Neuronal stem cell (in vitro differentiated cells): ENCODE measurements at places on chromosomes 2 and 18.
A peak's percentile ranks its signal among the peaks of the same experiment; 100 is the strongest.

GRCh38 chr2:192513575-192513974 lies 318.8 kb upstream of the TMEFF2 start:
- DNase-seq = no peak

DNA sequence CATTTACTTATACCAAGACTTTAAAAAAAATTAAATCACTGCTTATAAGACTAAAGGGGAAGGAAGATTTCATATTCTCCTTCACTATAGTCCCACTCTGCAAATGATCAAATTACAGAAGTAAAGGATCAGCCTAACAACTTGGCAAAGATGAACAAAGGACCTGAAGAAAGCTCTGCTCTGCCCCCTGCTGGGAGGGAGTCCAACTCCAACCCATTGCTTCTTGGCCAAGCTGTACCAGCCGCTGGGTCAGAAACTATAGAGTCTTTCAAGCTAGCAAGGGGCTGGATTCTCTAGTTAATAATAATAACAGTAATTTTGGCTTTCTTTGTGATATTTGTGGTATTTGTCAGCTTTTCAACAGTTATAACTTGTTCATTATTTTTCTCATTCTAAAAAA lies 927.0 kb upstream of the CRIM1 start:
- peak; percentile 17 for DNase-seq

GRCh38 chr2:156891609-156892008 lies 365.9 kb upstream of the GALNT5 start:
- DNase-seq = no peak

- DNase-seq = no peak
These were observed 38.1 kb downstream of the RALB start for GRCh38 chr2:120290737-120291136.

DNA sequence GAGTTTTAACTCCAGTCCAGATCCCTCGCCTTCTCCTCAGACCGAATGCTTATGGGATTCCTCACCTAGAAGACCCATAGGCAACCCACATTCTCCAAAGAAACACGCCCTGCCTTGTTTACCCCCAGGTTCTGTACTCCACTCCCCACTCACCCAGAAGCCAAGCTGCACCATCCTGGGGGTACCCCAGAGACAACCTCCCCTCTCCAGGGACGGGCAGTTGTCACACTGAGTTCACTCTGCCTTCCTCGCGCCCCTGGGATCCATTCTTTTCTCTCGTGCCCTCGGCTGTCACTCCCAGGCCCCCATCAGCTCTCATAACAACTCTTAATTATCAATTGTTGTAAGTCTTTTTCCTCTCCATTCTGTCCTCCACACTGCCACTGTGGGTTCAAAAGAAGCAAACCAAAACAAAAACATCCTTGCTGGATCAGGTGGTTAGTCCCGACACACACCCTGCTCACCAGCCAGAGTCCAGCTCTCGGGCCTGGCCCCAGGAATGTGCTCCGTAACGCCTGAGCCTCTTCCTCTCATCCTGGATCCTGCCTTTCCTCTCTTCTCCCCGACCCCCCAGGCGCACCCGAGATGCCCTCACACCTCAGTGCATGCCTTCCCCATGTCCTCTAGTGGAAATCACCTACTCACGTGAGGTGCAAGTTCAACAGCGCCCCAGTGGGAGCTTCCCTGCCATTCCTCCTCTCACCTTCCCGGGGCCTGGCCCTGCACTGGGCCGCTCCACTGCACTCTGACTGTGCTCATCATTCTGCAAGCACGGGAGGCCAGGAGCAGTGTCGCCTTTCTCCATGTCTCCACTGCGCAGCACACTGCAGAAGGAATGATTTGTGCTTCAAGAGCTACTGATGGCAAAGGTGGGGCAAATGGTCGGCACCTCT lies 20.7 kb downstream of the COX7A2L start:
- no peak for DNase-seq

DNA sequence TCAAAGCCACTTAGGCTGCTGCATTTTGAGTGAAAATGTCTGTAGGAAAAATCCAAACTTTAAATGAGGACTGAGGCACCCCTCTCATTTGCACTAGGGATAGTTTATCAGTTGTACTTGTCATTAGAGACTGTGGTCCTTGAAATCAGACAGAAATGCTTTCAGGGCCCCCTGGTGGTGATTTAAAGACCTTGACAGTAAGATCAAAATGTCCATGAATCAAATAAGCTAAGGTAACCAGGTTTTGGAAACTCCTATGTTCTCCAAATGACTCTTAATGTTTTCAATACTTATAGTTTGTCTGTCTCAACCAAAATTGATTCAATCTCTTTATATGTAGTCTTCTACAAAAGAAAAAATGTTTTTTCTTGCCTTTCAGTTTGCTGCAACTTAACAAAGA lies 28.8 kb upstream of the DDX18 start:
- DNase-seq = peak; percentile 45

DNA sequence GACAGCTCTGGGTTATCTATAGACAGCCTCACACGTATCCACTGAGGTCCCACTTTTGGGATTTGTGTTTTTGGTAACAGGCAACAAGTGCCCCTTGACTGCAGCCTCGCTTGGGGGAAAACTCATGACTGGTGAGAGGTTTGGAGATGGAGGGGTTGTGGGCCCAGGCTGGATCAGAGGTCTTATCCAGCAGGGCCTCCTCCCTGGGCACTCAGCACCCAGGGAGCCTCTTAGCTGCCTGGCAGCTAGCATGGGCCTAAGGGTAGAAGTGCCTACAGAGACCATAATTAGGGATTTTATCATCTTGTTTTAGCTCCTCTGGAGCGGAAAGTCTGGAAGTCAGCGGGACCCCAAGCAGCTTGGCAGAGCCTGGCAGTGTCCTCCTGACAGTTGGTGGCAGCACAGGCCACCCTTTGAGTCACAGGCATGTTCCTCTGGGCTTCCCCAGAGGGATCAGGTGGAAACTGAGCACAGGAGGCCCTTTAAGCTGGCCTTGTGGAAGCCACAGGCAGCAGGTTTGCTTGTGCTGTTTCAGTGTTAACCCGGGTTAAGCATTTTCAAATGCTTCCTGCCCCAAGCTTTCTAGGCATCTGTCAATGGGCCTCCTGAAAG lies 143.1 kb downstream of the KCTD1 start:
- DNase-seq = no peak

DNA sequence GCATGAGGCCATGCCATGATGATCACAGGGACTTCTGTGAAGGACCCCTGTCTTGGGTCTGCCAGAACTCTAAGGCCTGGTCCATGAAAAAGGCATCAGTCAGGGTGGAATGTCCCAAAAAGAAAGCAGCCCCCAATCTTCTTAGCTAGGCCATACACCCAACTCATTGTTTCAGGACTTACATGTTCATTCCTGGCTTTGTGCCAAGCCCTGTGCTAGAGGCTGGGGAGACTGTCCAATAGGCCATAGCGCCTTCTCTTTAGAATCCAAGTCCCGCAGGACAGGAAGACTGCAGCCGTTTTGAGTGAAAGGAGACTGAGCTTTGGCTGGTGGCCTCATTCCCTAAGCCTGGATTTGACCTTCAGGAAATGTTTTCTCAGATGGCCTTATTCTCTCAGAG lies 247.3 kb downstream of the PRKCE start:
- DNase-seq = no peak

GRCh38 chr18:30280861-30281470 lies 761.6 kb downstream of the DSC3 start:
- DNase-seq = peak; percentile 50

DNA sequence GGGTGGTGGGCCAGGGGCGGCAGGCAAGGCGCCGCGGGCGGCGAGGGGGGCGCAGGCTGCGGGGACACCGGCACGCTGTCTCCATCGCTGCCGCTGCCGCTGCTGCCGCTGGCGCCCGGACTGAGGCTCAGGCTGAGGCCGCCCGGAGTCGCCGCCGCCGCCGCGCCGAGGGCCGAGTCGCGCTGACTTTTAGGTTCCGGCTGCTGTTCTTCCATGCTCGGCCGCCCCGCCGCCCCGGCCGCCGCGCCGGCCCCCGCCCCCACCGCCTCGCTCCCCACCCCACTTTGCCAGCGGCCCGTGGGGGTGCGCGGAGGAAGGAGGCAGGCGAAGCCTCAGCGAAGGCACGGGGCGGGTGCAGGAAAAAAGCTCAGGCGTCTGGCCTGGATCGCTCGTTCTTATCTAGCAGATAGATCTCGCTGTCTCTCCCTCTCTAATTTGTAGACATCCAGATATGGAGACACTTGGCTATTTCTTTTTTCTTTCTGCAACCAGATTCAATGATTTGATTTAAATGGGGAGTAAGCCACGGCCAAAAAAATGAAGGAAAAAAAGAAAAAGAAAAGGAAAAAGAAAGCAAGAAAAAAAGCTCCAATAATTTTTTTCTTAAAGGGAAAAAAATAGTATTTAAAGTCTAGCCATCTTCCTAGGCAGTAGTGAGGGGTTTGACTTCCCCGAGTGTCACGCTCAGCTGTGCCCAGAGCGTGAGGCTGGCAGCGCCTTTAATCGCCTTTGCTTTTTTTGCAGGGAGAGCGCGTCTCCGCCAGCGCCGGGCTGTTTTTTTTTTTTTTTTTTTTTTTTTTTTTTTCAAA lies at the start of gene EN1:
EN1 (minus strand) TSS at position 696 of the 809 bp plus-strand sequence; CDS start at position 215, 481 bp downstream.
- DNase-seq = no peak

DNA sequence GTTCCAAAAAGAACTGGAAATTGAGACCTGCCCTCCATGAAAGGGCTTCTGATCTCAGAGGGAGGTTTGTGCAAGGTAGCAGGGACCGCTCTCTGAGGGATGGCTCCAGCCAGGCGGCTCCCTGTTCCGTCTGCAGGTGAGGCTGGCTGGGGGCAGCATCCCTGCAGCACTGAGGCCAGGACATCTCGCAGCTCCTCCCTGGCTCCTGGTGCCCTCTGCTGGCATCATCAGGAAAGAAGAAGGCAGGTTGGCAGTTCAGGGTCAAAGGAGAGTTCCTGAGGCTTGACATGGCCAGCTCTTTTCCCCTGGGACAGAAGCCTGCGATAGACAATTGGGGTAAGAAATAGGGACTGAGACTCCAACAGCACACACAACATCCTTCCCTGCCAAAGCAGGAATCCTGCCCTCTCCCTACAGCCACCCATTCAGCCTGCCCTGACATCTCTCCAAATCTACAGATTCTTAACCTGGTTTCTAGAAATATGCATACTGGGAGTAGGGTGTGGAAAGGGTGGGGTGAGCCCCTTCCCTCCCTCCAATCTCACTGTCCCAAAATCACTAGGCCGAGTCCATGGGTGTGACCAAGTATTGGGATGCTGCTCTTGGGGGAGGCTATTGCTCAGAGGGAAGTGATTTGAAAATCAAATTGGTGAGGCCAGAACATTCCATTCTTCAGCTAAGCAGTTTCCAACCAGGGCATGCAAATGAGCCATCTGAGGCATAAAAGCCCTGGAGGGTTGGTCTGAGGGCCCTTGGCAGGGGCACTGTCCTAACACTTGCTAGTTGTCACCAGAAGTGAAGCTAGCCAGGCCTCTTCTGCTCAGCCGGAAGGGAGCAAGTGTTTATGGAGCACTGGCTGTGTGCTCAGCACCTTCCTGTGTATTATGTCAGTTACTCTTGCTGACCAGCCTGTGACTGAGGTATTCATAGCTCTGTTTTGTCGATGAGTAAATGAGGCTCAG lies 185.4 kb downstream of the TFCP2L1 start:
- no peak for DNase-seq

DNA sequence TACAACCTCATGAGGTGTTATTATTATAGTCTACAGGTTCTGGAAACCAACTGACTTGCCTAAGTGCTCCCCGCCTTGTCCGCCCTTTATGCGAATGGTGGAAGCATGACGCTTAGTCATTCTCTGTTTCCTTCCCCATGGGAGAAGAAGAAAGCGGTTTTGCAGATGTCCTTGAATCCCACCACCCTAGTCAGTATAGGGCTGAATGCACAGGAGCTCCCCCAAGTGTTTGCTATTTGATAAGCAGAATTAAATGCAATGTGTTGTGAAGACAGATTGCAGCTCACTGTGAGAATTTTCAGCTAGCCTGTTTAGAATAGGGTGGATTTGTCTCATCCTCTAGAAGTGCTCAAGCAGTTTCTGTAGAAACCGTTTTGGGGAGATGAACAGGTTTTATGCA lies 652.0 kb downstream of the DCC start:
- peak; percentile 9 for DNase-seq

GRCh38 chr2:210955591-210955990 lies 399.2 kb downstream of the CPS1 start:
- no peak for DNase-seq

DNA sequence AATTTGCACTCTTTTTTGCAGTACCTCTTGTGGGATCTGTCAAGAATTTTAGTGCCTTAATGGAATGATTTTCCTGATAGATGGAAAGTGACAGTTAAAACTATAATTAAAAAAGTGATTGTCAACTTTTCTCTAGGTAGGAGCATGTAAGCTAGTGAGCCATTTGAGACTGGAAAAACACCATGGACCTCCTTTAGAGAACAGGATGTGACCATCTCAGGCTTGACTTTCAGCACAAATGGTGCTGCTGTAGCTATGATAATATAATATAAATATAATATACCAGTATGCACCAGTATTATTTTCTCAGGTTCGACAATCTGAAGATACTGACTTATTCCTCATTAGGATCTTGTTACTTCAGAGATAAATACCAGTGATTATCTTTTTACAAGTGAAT lies 27.8 kb downstream of the ZNF236 start:
- DNase-seq = no peak

DNA sequence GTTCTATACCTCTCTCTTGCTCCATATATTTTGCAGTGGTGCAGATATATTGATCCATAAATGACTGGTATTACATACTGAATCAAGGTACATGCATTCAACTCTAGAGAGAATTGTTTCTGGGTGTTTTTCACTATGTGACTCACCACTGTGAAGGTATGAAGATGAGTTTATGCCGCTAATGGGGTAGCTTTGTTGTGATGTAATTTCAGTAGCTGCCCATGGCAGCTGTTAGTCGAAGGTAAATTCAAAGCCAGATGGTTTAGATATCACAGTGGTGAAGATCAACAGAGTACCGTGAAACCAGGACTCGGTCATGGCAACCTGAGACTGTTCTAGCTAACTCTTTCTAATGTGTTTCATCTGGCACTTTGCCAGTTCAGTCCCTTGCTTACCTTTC lies 50.4 kb downstream of the PKP4 start:
- no peak for DNase-seq

DNA sequence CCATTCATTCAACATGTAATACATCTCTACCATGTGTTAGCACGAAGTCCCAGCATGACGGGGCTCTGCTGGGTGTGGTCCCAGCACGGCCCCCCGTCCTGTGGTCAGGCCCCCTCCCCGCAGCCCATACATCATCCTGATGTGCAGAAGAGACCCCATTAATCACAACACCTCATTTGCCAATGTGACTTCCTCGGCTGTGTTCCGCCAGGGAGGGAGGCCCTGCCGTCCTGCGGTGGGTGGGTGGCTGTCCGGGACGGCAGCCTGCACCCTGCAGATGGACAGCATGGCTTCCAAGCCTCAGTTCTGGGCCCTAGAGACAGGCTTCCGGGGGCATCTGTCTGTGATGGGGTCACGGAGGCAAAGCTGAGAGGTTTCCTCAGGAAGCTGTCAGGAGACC lies 254.0 kb downstream of the CYP26B1 start:
- no peak for DNase-seq

- peak; percentile 35 for DNase-seq
These were observed 180.4 kb downstream of the MBD5 start for GRCh38 chr2:148201075-148202004.

- DNase-seq = no peak
These were observed 112.5 kb downstream of the NCK2 start for GRCh38 chr2:105857076-105857740.

- DNase-seq = no peak
These were observed 492.7 kb upstream of the DDX18 start for GRCh38 chr2:117321816-117322215.

- no peak for DNase-seq
These were observed 72.3 kb downstream of the CMPK2 start for GRCh38 chr2:6793371-6793770.

GRCh38 chr18:42107691-42108450 lies 152.8 kb downstream of the PIK3C3 start:
- no peak for DNase-seq
